ENCODE measurements at places on chromosomes 1 and 21.

DNA sequence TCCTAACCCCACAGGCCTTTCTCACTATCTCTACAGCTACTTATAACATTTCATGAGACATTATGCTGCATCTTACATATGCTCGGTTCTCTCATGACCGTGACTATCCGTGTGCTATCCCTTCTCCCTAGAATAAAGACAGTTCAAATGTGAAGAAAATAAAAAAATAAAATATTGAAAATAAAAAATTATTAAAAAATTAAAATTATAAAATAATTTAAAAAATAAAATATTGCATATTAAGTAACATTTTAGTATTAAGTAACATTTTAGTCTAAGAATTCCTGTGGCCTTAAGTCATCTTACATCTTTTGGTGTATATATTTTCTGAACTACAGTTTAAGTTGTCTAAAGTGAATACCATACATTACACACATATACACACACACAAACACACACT, 415.5 kb downstream of the DPYD start:
- no peak for DNase-seq

DNA sequence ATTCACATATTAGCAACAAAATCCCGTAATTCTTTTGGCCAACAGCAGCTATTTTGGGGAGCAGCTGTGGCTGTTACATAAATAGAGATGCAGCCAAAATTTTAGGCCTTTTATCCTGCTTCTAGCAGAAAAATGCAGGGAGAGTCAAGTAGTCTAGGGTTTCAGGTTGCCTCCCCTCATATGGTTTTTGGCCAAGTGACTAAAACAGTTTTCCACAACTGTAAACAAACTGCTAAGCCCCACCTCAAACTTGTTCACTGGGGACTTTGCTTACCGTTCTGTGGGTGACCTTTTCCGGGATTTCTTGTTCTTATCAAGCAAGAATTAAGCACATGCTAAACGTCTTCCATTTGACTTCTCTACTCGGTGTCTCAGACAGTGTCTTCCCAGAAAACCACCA, 133.4 kb downstream of the EDEM3 start:
- DNase-seq = no peak

- DNase-seq = no peak
Observed at GRCh38 chr1:241870336-241870735, 22.3 kb downstream of the EXO1 start.

- DNase-seq = no peak
Observed at GRCh38 chr21:28770867-28771661, 221.6 kb downstream of the LTN1 start.

DNA sequence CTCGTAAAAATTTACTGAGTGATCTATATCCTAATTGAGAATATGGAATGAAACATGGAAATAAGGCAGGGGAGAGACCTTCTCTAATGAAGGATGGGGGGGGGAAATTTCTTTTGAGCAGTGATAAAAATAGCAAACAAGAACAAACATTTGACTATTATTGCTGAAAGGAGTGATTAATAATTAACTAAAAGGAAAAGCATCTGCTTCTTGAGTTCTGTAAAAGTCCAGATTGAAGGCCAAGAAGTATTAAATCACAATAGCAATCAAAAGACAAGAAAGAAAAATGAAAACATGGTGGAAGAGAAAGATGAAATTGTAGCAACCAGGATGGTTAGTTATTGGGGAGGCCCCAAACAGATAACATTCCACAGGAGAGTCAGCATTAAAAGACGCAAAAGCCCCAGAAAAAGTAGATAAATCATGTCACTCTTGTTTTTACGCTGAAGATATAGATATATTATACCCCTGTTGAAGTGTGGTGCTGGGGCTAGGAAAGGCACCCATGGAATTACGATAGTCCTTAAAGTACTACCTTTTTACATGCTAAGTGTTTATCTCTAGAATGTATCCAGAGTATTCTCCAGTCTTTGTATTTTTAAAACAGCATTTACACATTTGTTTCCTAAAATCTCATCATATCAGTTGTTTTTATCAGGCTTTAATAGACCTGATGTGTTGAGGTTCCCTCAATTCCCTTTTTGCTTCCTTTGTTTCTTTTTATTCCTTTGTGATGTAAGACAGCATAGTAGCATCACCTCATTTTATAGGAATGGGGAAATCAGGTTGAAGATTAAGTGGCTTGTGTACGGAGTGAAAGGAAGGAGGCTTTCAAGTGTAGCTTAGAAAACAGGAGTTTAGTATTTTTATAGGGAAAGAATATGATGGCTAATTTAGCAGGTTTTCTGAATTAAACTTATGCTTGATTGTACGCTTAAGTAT, 28.9 kb downstream of the DISP1 start:
- DNase-seq = no peak

GRCh38 chr1:84884671-84885389, 8.2 kb downstream of the LPAR3 start:
- no peak for DNase-seq

GRCh38 chr21:44437371-44437695, 18.0 kb upstream of the LRRC3 start:
- no peak for DNase-seq

- DNase-seq = no peak
Observed at GRCh38 chr21:16180614-16181013, 450.8 kb downstream of the USP25 start.

DNA sequence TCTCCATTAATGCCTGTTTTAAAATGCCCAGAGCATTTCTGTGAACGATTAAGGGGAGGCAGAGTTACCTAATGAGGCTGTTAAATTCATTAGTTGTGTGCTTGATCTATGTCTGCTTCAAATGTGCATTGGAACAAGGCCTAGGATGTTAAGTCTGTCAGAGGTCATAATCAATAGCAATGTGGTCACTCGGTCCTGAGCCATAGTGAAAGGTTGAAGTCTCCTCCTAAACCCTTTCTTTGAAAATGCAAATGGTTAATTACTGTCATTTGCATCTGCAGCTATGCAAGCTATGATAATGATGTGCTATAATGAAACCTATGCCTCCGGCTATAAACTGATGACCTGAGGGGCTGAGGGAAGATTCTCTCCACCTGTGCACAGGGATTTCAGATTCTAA, 114.2 kb upstream of the NR5A2 start:
- DNase-seq = peak; percentile 64

GRCh38 chr1:211324992-211325775, 1.4 kb upstream of the TRAF5 start:
- no peak for DNase-seq

- no peak for DNase-seq
Observed at GRCh38 chr1:185803241-185803640, 69.0 kb downstream of the HMCN1 start.

DNA sequence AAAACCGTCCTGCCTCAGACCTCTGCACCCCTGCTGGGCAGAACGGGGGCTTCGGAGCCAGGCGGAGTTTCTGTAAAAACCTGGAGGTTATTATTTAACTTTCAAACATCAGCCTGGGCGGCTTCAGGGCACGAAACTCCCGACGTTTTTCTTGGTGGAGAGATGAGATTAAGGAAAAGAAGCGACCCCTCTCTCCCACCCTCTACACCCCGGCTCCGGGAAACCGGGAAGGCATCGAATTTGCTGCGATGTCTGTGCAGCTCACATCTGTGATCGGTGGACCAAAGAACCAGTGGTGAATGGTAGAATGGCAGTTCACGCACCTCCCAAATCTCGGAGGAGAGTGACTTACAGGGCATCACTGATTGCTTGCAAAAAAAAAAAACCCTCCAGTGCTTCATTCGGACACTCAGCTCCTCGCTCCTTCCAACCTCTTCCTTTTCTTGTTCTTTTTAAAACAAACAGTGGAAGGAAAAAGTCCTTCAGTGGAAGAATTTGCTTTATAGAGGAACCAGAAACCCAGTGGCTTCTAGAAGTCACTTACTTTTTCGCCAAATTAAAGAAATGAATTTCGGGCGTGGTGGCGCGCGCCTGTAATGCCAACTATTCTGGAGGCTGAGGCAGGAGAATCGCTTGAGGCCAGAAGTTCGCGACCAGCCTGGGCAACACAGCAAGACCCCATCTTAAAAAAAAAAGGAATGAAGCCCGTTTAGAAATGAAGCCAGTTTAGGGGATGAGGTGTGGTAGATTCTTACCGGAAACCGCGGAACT, 884 bp downstream of the PHACTR4 start:
- DNase-seq = no peak

- no peak for DNase-seq
Observed at GRCh38 chr1:17582124-17582774, 42.8 kb downstream of the ARHGEF10L start.

DNA sequence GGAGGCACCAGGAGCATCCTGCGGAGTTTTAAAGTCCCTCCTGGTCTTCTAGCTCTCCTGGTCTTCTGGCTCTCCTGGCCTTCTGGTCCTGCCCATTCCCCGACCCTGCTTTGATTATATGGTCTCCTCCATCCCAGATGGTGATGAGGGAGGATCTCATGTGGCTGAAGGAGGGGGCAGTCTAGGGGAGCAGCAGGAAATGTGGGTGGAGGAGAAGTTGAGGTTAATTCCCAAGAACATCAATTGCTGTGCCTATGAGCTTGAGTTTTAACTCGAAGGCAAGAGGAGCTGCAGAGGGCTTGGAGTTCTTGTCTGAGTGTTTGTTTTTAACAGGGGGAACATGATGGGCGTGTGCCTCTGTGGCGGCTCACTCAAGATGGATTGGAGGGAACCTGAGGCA, 408.8 kb downstream of the MATN1 start:
- no peak for DNase-seq

DNA sequence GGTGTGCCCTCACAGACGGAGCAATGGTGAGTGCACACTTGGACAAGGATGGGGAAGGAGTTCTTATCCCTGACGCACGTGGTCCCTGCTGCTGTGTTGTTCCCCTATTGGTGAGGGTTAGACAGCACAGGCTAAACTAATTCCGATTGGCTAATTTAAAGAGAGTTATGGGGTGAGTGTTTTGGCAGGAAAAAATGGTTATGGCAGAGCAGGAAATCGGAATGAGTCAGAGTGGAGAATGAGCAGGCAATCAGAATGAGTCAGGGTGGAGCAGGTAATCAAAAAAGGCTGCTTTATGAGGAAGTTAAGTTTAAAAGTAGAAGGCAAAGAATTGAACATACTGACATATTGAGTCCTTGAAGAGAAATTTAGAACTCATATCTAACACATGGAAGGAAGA, 100.5 kb downstream of the NGF start:
- no peak for DNase-seq

Data from NCI-H1048 (cell line).